Activated T-helper 9 cell treated with anti-CD3 and anti-CD28 coated beads, Interleukin-2, amount 50 U/mL, for 16 hours (primary cell): ENCODE measurements at places on chromosomes 1 and 21.

- DNase-seq = no peak
Observed at GRCh38 chr1:2053217-2053616, 3.0 kb downstream of the PRKCZ start.

DNA sequence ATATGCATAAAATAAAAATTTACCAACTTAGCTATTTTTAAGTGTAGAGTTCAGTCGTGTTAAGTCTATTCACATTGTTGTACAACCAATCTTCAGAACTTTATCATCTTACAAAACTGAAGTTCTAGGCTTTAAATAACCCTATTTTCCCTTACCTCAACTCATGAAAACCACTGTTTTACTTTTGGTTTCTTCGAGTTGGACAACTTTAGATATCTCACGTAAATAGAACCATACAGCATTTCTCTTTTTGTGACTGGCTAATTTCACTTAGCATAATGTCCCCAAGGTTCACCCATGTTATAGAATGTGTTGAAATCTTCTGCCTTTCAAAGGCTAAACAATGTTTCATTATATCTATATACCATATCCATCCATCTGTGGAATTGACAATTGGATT is 819.0 kb upstream of the ADGRL4 start:
- DNase-seq = no peak

GRCh38 chr1:182392050-182393028 is 749 bp upstream of the GLUL start:
- DNase-seq = no peak

GRCh38 chr1:203162403-203162802 is 13.2 kb downstream of the MYBPH start:
- DNase-seq = no peak

GRCh38 chr1:19786988-19787423 is 12.7 kb downstream of the TMCO4 start:
- DNase-seq = no peak

DNA sequence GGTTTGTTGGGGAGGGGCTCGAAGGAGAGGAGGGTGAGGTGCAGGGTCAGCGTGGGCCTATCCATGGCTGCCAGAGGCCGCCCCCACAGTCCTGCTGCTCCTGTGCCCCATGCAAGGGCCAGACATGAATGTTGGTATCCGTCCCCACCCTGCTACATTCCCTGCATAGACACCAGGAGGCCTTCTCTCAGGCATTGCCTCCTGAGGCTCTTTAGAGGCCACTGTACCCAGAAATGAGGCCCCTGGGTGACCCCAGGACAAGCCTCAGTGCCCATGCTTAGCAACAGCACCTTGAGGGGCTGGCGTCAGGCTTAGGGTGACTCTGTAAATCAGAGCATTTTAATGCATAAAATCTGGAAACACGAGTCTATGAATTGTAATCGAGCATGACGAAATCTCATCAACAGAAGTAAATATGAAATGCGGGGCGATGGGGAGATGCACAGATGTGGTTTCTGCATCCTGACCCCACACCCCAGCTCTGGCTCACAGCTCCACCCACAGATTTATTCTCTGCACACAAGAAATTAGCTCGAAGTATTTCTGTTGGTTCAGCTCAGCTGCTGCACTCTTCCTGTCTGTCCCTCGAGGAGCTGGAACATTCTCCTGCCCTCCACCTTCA is 124.0 kb upstream of the CSF3R start:
- no peak for DNase-seq

DNA sequence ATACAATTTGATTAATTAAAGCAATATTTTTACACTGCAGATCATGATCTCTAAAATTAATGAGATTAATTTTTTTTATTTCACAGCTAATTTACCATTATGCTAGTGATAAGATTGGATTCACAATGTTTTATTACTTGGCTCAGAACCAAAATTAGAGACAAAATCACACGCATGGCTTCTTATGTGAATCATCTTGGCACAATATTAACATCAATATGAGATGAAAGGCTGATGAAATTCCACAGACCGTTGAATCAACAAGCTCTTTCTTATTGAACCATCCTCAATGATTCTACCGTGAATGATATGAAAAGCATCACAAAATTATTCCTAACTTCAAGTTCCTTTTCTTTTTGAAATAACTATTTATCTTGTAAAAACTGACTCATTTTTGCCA is 544.9 kb downstream of the KCNT2 start:
- no peak for DNase-seq

GRCh38 chr1:180218806-180219765 is 11.0 kb upstream of the LHX4 start:
- DNase-seq = no peak

GRCh38 chr1:230827801-230828200 is 40.5 kb downstream of the C1orf198 start:
- no peak for DNase-seq

GRCh38 chr1:97820470-97821188 is 100.2 kb downstream of the DPYD start:
- no peak for DNase-seq

DNA sequence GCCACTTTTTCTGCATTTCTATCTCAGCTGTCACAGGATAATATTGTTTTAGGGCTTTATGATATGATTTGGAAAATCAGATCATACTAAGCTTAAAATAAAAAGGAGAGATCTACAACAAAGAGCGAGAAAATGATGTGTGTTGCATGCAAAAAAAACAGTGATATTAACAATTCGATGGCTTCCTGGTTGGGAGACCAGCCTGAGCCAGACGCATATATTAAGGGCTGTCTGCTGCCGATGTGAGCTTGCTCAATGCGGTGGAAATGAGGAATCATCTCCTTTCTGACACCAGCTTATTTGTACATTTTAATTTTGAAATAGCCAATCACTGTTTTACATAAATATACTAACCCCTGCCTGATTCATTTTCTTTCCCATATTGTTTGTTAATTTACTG is 862.6 kb downstream of the USP25 start:
- DNase-seq = no peak

- DNase-seq = no peak
Observed at GRCh38 chr1:54200519-54200997, 591 bp downstream of the MRPL37 start.
